ENCODE measurements at places on chromosomes 3 and 15. TPM values are rescaled to one million over a fixed set of nuclear protein-coding genes. Genes with fewer than 3 reads are reported as not detected.

The CCR3 gene
- total RNA-seq = not detected

The ATOSA gene
- 22.0 TPM for total RNA-seq

The ARF4 gene
- total RNA-seq = 148 TPM

The PLA2G4E gene
- total RNA-seq = not detected

The SPRED1 gene
- 45.8 TPM for total RNA-seq

The NLGN1 gene
- 83.8 TPM for total RNA-seq

The PATL2 gene
- 3.1 TPM for total RNA-seq

The PLEKHO2 gene
- 58.3 TPM for total RNA-seq

The PLAAT1 gene
- 2.9 TPM for total RNA-seq

The GRAMD1C gene
- total RNA-seq = 4.2 TPM

The ZSCAN2 gene
- total RNA-seq = 5.0 TPM

The GOLGA6A gene
- under 0.01 TPM for total RNA-seq

The RUVBL1 gene
- total RNA-seq = 46.8 TPM

The VEPH1 gene
- 259 TPM for total RNA-seq

The SH3GL3 gene
- total RNA-seq = not detected

The ROBO2 gene
- 35.0 TPM for total RNA-seq

The DNAJA4 gene
- 37.2 TPM for total RNA-seq

The CADPS gene
- 5.8 TPM for total RNA-seq

The ZNF620 gene
- 1.7 TPM for total RNA-seq

The FBXO40 gene
- total RNA-seq = not detected

The PIERCE2 gene
- 3.7 TPM for total RNA-seq

The LRRC34 gene
- total RNA-seq = 8.7 TPM

The SYNM gene
- total RNA-seq = 5.1 TPM

The STT3B gene
- total RNA-seq = 212 TPM

The FANCD2OS gene
- not detected for total RNA-seq

The SLC51A gene
- total RNA-seq = not detected

The TMCO5A gene
- not detected for total RNA-seq

The KLHL40 gene
- not detected for total RNA-seq

The LYZL4 gene
- total RNA-seq = not detected

The MITF gene
- 528 TPM for total RNA-seq
